Right lobe of liver (tissue), 6 donors: ENCODE measurements at places on chromosomes 1 and 21. TPM values are rescaled to one million over a fixed set of nuclear protein-coding genes. Genes with fewer than 3 reads are reported as not detected.

Gene SLC30A2
- 0.07 TPM for total RNA-seq

DNA sequence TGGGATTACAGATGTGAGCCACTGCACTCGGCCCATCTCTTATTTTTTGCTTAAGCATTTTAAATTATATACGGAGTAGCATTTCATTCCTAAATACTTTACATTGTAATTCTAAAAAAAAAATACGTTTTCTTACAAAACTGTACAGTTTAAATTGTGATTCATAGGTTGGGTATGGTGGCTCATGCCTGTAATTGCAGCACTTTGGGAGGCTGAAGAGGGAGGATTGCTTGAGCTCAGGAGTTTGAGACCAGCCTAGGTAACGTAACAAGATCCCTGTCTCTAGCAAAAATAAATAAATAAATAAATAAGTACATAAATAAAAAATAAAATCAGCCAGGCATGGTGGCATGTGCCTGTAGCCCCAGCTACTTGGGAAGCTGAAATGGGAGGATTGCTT, 24.6 kb downstream of the TBCE start:
- no peak for DNase-seq

DNA sequence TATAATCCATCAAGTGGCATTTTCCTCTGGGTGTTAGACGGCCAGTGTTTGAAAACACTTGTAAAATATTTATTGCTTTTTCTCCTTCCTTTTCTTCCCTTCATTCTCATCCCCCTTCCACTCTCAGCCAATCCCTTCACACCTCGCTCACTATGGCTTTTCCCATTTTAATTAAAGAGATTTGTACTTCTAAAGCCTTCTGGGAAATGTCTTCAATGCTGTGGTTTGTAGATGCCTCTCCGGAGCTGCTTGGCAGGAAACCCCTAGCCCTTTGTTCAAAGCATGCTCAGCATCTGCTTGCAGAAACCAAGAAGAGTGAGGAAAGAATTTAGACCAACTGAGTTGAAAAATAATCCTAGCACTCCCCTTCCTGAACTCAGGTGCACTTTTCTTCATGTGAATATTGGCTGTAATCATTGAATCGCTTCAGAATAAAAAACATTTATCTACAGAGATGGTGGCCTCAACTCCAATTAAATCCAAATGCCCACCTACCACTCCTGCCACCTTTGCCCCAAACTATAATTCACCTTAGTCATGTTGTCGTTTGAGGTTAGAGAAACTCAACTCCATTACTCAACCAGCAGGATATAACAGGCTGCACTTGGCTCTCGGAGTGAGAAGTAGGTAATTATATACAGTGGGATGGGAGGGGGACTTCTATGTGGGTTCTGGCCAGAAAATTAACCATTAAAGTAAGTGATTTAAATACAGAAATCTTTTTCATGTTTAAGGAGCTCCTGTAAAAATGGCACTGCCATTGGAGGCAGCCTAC, 659.4 kb upstream of the CAMK1G start:
- DNase-seq = no peak

Gene PARP1
- total RNA-seq = 56.1 TPM

DNA sequence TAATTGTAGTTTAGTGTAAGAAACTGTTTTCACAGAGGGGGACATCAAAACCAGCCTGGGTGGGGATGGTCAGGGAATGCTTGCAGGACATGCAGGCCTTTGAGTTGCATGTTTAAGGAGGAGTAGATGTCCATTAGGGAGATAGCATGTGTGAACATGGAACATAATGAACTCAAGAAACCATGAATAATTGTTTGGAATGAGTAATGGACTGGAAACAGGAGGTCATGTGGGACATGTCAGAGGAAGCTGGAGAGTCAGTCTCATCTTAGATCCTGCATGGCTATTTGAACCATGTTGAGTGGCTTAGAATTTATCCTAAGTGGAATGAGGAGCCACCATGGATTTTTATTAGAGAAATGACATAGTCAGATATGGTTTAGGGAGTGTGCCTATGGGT, 86.4 kb downstream of the RPE65 start:
- no peak for DNase-seq

- DNase-seq = no peak
Measured at GRCh38 chr1:153232553-153232952, 15.2 kb downstream of the PRR9 start.

Gene FAM43B
- total RNA-seq = 0.24 TPM

GRCh38 chr1:111733183-111733991, 5.8 kb downstream of the INKA2 start:
- peak; percentile 52 for DNase-seq

GRCh38 chr1:195970209-195970608, 638.0 kb downstream of the KCNT2 start:
- no peak for DNase-seq

Gene FCER1G
- 54.0 TPM for total RNA-seq

Gene MTF2
- total RNA-seq = 6.5 TPM

GRCh38 chr1:241640867-241641622, 876 bp upstream of the CHML start:
- DNase-seq = no peak

DNA sequence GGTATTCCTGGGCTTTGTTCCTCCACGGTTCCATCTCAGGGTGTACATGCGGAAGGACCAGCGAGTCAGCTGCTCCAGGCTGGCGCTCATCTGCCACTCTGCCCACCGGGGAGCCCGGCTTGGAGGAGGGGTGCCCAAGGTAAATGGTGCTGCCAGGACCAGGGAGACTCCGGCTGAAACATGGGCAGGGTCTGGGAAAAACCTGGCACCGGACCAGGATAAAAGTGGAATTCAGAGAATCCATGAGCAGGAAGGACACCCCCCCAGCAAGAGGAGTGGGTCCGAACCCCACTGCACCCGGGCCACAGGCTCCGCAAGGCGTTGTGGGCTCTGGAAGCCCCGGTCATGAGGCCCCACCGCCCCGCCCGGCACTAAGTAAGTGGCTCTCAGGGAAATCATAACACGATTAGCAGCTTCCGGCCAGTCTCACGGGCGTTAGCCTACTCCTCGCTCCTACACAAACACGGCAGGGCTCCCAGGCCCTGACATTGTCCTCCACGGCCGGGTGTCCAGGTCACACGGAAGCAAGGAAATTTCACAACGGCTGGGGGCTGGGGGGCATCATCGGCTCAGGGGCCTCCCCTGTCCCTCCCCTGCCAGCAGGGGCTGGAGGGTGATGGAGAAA, 21.1 kb downstream of the MEGF6 start:
- no peak for DNase-seq

- peak; percentile 2 for DNase-seq
Measured at GRCh38 chr1:53130878-53131589, 11.4 kb downstream of the SLC1A7 start.

GRCh38 chr1:207503950-207504349, 8.0 kb downstream of the CR1 start:
- DNase-seq = no peak

Gene RAB42
- 0.75 TPM for total RNA-seq

GRCh38 chr21:40567501-40567900, 279.5 kb downstream of the DSCAM start:
- no peak for DNase-seq

DNA sequence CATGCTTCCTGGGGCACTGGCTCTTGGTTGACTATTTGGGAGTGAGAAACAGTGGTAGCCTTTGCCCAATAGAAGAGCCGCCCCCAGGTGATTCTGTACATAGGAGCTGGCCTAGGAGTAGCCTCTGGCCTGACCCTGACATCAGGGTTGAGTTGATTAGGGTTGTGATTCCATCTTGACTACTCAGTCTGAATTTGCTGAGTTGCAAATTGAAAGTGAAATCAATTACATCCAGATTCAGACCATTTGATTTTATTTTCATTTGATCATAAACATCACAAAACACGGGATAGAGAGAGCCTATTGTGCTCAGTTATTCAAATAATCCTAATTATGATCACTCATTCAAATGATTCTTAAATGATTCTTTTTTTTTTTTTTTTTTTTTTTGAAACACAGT, 253.2 kb downstream of the KIF26B start:
- no peak for DNase-seq

- DNase-seq = no peak
Measured at GRCh38 chr1:96384611-96385010, 337.0 kb upstream of the PTBP2 start.

Gene PRKAA2
- total RNA-seq = 0.37 TPM

Gene SPRR3
- 0.31 TPM for total RNA-seq

Gene AMY1A
- not detected for total RNA-seq

DNA sequence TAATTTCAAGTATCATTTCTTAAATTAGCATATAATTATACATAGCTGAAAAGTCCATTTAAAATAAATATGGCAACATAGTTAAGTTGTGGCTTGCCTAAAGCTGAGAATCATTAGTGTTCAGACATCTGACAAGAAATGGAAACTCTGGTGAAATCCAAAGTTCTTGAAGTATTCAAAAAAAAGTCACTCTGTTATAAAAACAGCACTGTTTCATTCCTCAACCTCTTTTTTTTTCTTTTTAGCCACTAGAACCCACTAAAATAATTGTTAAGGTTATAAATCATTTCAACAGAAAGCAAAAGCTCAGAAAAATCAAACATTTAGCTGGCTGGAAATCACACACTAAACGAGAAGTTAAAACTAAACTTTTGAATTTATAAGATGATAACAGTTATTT, 476.7 kb downstream of the LTN1 start:
- DNase-seq = no peak
